ENCODE measurements at places on chromosomes 12 and 14.

GRCh38 chr14:99203080-99203479, 68.9 kb downstream of the BCL11B start:
- DNase-seq, result no peak

GRCh38 chr12:65825507-65826352, 1.4 kb downstream of the HMGA2 start:
- DNase-seq, result no peak

GRCh38 chr12:105888696-105889095, 250.1 kb downstream of the NUAK1 start:
- DNase-seq, result no peak

DNA sequence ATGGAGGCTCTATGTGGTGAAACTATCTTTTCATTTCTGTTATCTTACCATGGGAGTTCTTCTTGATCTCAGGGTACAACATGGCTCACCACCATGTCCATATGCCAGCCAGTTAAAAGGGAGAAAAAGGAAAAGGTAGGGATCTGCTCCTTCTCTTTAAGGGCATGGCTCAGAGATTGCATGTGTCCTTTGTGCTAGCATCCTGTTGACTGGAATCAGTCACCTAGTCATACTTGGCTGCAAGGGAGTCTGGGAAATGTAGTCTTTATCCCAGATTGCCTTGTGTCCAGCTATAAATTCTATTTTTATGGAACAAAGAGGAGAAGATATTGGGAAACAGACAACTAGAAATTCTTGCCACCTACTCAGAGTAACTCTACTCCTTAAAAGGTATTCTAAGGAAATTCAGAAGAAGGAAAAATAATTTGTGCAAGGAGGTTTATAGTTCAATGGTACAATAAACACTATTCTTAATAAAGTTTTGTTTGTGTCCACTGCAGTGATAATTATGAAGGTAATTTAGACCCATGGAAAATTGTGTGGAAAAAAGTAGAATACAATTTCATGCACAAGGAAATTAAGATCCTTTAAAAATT, 86.4 kb upstream of the RPH3A start:
- no peak for DNase-seq

DNA sequence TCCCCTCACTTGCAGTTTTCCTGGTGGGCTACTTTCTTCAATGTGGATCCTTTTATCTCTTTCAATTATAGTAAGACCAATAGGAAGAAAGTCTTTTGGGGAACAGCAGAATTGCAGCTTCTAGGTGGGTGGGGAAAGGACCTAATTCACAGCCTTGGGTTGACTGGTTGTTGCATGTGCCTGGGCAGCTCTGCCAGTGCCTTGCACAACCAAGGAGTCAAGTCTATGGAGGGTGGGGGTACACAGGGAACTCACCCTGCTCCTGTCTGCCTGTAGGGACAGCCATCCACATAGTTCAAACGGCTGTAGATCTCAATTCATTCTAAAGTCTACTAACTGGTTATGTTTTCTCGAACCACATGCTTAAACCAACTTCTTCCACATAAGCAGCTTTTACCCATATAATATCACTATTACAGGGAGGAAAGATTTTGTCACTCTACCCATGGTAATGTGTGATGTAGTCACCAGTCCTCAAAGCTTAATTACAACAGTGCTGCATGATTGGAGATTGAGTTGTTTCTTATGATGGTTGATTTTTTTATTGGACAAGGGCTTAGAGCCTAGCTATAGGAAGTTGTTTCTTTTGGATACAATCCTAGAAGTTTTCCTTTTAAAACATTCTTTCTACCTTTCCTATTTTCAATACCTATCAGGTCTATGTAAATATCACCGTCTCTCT, 117.7 kb upstream of the FRMD6 start:
- no peak for DNase-seq

DNA sequence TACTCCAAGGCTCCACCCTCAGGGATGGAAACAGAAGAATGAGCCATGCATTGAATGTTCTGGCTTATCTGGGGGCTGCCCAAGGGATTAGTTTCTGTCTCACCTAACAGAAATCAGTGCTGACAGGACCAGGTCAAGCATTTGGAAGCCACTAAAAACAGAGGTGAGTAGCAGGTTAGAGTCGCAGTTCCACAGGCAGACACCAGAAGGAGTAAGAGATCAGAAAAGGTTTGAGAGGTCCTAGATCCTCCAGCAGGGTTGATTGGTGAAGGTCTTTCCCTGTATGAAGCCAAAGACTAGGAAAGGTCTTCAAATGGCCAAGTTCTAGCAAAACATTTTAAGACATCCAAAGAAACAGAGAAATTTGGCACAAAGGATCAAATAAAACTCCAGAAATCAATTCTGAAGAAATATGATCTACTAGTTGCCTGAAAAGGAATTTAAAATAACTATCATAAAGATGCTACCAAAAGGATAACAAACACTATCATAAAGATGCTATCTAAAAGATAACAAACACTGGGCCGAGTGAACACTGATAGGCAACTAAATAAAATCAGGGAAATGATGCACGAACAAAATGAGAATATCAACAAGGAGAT, 19.5 kb upstream of the TTC9 start:
- DNase-seq, result peak; percentile 32

DNA sequence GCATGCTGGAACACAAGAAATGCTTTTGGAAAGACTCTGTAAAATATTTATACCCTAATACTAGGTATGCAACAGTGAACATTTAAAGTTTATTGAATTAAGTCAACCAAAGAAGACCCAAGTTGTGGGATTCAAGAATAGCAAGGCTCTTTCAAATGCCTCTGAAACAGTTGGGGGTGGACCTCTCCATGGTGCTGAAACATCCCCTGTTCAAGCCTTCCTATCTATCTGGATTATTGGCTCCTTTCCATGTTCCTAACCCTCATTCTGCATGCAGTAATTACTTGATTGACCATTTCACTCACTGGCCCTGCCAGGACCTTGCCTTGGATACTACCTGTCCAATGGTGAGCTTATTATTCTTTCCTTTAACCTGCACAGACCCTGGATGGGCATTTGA, 349.7 kb downstream of the NRXN3 start:
- DNase-seq, result peak; percentile 31

DNA sequence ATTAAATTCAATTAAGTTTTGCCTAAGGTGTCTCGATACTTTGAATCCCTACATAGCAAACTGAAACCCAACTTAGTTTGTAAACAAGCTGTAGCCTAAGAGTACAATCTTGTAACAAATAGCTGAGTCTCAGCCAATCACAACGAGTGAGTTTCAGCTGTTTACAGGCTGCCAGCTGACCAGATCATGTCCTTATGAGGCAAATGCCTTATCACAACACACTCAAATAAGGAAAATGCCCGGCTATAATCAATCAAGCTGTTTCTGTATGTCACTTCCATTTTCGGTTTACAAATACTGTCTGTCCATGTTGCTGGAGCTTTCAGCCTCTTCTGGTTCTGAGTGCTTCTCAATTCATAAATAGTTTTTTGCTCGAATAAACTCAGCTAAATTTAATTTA, 943.8 kb downstream of the SLC16A7 start:
- DNase-seq, result no peak

GRCh38 chr12:32536000-32536345, 136.6 kb downstream of the FGD4 start:
- no peak for DNase-seq

GRCh38 chr12:71797531-71797930, 42.0 kb upstream of the TBC1D15 start:
- peak; percentile 28 for DNase-seq

DNA sequence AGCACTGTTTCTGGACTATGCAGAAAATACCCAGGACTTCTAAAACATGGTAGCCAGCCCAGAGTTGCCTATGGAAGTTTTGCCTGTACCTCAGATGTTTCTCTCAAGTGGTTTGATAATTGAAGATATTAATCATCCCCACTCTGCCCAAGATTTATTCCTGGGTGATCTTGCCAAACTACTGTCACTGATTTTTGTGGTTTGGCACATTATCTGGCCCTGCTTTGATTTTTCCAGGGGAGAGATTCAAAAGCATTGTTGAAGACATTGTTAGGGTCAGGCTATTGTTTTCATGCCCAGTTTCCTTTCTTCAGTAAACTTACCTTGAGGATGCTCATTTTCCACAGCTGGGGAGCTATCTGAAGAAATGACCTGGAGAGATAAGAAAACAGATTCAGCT, 5.8 kb downstream of the PRKAG1 start:
- DNase-seq, result no peak

- no peak for DNase-seq
Measured at GRCh38 chr12:132029503-132030300, 80.0 kb downstream of the EP400 start.

- no peak for DNase-seq
Measured at GRCh38 chr12:86600664-86601231, 344.6 kb upstream of the MGAT4C start.

- DNase-seq, result no peak
Measured at GRCh38 chr12:26280869-26281268, 85.5 kb downstream of the SSPN start.

GRCh38 chr14:22509751-22510300, 79.2 kb downstream of the DAD1 start:
- no peak for DNase-seq

- DNase-seq, result no peak
Measured at GRCh38 chr14:62308891-62309290, 546.7 kb downstream of the SNAPC1 start.

GRCh38 chr14:43503508-43503907, 1003.6 kb downstream of the FSCB start:
- no peak for DNase-seq

- no peak for DNase-seq
Measured at GRCh38 chr14:68551045-68551683, 241.7 kb downstream of the ZFP36L1 start.

GRCh38 chr12:93990832-93991803, 157.3 kb upstream of the PLXNC1 start:
- DNase-seq, result peak; percentile 51

DNA sequence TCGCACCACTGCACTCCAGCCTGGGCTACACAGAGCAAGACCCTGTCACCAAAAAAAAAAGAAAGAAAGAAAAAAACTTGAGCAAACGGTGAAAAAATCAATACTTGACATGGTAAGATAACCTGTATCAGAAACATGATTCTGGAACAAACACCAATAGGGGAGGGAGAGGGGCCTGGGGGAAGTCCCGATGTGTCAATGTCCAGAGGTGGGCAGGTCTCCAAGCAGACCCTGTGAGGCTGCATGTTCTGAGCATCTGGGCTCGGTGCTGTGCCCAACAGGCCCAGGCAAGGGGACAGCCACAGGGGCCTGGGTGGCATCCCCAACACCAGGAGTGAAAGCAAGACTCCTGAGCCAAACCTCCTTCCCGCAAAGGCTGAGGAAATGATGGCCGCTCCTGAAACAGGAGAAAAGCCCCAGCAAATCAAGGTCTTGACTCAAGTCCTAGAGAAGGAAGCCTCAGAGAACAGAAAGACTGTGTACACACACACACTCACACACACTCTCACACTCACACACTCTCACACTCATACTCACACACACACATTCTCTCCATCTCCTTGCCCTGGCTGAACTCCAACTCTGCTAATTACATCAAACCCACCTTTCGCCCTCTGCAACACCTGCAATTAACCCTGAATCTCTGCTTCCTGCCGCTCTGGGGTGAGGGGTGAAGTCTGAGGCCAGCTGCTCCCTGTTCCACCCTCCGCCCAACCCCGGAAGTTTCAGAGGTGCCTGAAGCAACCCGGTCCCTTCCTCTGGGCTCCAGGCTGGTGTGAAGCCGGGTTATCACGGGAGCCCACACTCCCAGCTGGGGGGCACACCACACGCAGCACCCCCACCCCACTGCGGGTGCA, 20.4 kb downstream of the CCDC88C start:
- no peak for DNase-seq

DNA sequence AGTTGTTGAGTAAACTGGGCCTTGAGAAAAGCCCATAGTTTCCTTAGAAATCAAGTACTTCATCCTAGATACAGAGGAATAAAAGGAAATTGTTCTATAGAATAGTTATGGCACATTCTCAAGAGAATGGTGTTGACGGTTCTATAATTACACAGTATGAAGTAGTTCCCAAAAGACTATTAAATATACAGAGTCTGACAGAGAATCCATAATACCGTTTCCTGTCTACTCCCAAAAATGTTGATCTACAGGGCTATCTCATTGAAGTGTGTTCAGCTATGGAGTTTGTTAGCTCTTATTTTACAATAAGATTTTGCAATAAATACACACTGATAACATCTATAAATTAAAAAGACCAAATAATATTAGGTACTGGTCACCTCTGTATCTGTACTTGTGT, 799.7 kb downstream of the RPS29 start:
- DNase-seq, result no peak

DNA sequence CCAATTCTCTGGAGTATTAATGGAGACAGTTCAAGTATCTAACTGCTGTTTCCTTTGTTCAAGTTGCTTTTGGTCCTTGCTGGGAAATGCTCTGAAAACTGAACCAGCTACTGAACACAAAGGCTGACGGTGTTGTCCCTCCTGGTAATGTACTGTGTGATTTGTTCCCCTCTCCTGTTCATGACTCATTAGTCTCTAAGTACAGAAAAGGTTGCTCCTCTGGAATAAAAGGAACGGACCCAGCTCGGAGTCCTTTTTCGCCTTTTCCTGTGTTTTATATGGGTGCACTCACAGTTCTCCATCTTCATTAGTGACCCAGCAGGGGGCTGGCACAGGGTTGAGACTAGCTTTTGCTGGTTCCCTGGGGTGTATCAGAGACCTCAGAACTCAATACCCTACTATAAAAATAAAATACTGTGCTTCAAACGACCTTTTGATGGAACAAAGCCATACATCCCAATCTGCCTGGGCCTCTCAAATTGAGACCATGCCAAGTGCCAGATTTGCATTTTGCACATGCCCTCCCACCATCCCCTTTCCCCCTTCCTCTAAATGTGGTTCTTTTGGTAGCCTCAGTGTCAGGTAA, 269.7 kb downstream of the RAD51B start:
- peak; percentile 74 for DNase-seq

DNA sequence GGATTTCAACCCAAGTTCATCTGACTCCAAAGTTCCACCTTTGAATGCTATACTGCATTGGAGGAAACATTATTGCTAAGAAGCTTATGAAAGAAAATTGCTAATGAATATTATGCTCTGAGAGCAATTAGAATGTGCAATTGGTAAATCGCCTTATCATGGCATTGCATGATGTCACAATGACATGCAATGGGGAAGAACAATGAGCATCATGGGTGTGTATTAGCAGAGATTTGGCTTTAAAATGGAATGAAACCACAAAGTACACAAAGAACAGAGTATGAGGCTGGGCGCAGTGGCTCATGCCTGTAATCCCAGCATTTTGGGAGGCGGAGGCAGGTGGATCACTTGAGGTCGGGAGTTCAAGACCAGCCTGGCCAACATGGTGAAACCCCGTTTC, 34.7 kb downstream of the FOS start:
- DNase-seq, result no peak

- peak; percentile 20 for DNase-seq
Measured at GRCh38 chr12:76764856-76765255, 941 bp downstream of the ZDHHC17 start.

DNA sequence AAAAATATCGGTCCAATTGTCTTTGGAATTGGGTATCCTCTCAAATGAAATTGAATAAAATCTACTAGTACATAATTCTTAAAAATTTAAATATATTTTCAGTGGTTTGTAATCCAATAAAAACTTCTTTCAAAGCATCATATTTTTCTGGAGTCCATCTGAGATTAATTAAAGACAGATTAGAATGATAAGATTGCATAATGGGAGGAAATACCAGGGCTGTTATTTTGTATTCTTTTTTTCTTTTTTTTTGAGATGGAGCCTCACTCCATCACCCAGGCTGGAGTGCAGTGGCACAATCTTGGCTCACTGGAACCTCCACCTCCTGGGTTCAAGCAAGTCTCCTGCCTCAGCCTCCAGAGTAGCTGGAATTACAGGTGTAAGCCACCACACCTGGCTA, 103.8 kb downstream of the TMTC3 start:
- peak; percentile 57 for DNase-seq
